Vagina (tissue), 2 donors: ENCODE measurements at places on chromosomes 6 and 20.

DNA sequence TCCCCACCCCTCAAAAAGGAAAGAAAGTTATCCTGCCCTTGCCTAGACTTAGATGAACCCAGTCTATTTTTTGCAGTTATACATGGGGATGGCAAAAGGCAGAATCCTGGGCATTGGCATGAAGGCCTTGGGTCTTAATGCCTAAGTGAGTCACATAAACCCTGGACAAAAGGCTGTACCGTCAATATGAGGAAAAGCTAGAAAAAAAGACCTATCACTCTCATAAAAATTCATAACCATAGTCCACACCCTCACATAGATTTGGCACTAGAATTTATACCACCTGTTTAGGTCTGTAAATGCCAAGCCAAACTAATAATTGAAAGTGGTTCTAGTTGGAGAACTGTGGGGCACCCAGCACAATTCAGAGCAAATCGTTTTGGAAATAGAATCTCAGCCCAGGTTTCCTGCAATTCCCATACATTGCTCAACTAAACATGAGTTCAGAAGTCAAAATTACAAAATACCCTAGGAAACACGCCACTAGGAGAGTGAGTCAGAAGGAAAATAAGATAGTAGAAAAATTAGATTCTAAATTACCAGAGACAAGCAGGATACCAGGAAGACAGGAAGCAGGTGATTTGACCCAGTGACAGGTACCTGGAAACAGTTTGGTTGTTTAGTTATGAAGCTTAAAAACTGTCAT is 70.4 kb upstream of the FUCA2 start:
- no peak for DNase-seq
- no peaks in the 10 kb centered on the region for H3K27me3 ChIP-seq
- no peaks in the 10 kb centered on the region for H3K36me3 ChIP-seq
- H3K4me1 ChIP-seq = no peaks in the 10 kb centered on the region
- no peak overlapping the region for H3K4me3 ChIP-seq

DNA sequence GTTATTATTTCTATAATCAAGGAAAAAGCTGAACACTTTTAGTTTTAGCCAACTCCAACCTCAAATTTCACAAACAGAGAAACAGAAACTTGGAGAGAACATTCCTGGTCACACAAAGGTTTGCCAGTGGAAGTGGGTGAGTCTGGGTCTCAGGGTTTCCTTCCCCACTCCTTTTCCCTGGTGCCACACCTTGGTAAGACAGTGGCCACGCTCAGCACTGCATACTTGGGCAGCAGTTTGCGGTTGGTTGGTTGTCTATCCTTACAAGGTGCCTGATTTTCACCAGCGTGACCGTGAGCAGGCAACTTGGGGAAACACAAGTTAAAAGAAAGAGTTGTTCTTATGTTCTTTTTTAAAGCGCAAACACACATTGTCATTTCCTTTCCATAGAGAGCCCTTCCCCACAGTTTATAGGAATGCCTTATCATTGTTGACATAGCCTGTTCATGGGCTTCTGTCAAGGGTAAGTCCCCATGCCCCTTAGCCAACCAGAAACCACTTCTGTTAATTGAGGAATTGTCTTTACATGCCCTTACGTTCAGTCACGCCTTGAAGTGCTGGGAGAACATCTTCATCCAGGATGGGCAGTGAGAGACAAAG is 82.2 kb downstream of the RIN2 start:
- no peaks in the 10 kb centered on the region for H3K4me1 ChIP-seq
- H3K27ac ChIP-seq = no peak overlapping the region
- H3K4me3 ChIP-seq = no peak overlapping the region
- no peak for DNase-seq
- no peaks in the 10 kb centered on the region for H3K27me3 ChIP-seq

DNA sequence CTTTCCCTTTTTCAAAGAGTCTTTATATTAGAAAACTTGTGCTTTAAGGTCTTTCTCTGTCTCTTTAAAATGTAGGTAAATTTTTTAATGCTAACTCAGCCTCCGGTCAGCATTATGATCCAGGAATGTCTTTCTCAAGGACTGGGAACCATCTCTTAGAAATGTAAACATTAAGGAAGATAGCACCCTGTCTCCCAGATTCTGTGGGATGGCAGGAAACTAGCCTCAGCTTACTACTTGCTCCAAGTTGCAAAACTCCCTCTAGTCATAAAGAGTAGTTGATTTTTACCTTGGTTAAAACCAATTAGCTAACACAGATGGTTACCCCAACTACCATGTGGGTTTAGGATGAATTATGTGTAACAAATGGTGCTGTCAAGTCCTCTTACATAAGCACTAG is 4.7 kb upstream of the TAAR1 start:
- DNase-seq = no peak
- no peak overlapping the region for H3K4me3 ChIP-seq
- no peaks in the 10 kb centered on the region for H3K27me3 ChIP-seq

GRCh38 chr6:35015996-35016395 is 125.1 kb downstream of the TCP11 start:
- DNase-seq = no peak
- H3K36me3 ChIP-seq = no peaks in the 10 kb centered on the region
- no peak overlapping the region for H3K4me3 ChIP-seq

- H3K27me3 ChIP-seq = no peaks in the 10 kb centered on the region
- no peak overlapping the region for H3K4me3 ChIP-seq
- H3K36me3 ChIP-seq = no peaks in the 10 kb centered on the region
- no peak for DNase-seq
These were observed 134.3 kb downstream of the RTN4IP1 start for GRCh38 chr6:106495014-106495413.

GRCh38 chr20:50855498-50856474 is 60.9 kb downstream of the BCAS4 start:
- no peak overlapping the region for H3K27ac ChIP-seq
- no peaks in the 10 kb centered on the region for H3K27me3 ChIP-seq
- H3K36me3 ChIP-seq = no peaks in the 10 kb centered on the region
- peaks cover 12% of the 10 kb centered on the region for H3K4me1 ChIP-seq

- no peaks in the 10 kb centered on the region for H3K27me3 ChIP-seq
- DNase-seq = no peak
- no peak overlapping the region for H3K27ac ChIP-seq
- H3K4me3 ChIP-seq = no peak overlapping the region
These were observed 47.7 kb upstream of the SNAP91 start for GRCh38 chr6:83756565-83756964.

- no peak overlapping the region for H3K4me3 ChIP-seq
- no peak overlapping the region for H3K27ac ChIP-seq
- H3K36me3 ChIP-seq = no peaks in the 10 kb centered on the region
- no peaks in the 10 kb centered on the region for H3K4me1 ChIP-seq
These were observed 149.7 kb downstream of the UNC5CL start for GRCh38 chr6:40889137-40889832.

GRCh38 chr6:149854532-149854931 is 9.6 kb downstream of the LRP11 start:
- H3K4me1 ChIP-seq = peaks cover 26% of the 10 kb centered on the region
- no peak overlapping the region for H3K27ac ChIP-seq
- no peaks in the 10 kb centered on the region for H3K27me3 ChIP-seq

DNA sequence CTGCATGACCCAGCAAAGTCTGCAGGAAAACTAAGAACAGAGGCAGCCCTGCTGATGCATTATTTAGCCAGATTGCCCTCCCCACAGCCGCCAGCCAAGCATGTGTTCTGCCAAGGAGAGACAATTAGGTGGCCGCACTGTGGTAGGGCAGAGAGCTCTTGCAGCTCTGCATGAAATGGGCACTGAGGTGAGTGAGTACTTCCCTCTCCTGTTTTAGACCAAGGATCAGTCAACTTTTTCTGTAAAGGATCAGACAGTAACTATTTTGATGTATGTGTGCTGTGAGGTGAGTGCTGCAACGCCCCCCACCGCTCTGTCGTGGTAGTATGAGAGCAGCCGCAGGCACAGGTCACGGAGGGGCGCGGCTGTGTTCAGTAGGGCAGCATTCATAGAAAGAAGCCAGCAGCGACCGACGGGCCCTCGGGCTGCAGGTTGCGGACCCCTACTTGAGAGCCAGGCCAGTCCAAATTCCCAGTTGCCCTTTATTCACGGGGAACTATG is 23.8 kb upstream of the FAM50B start:
- no peaks in the 10 kb centered on the region for H3K27me3 ChIP-seq
- peak overlapping the region; percentile 86 for H3K27ac ChIP-seq
- peak overlapping the region; percentile 33 for H3K4me3 ChIP-seq
- no peak for DNase-seq
- peaks cover 46% of the 10 kb centered on the region for H3K4me1 ChIP-seq

- no peak for DNase-seq
- H3K4me1 ChIP-seq = peaks cover under 1% of the 10 kb centered on the region
- no peaks in the 10 kb centered on the region for H3K27me3 ChIP-seq
These were observed 72.4 kb upstream of the BTBD3 start for GRCh38 chr20:11845340-11845739.

DNA sequence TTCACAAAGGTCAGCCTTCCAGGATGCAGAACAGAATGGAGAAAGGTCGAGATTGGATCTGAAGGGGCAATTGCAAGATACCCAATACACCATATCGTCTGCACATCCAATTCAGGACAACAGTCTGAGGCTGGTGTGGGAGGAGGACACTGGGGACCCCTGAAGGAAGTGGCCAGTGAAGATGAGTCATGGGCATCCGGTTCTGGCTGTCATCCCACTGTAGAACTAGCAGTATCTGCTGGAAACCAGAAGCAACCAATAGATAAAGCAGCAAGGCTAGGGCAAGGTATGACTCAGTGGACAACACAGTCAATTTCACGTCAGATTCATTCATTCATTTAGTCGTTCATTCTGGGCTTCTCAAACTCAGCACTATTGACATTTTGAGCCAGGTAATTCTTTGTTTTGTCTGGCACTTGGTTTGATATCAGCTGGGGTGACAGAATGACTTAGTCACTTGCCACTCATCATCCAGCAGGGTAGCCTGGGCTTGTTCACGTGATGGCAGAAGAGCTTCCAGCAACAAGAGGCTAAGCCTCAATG is 30.3 kb upstream of the SHLD1 start:
- H3K27ac ChIP-seq = no peak overlapping the region
- H3K27me3 ChIP-seq = no peaks in the 10 kb centered on the region
- H3K36me3 ChIP-seq = no peaks in the 10 kb centered on the region
- H3K4me1 ChIP-seq = no peaks in the 10 kb centered on the region
- no peak for DNase-seq

DNA sequence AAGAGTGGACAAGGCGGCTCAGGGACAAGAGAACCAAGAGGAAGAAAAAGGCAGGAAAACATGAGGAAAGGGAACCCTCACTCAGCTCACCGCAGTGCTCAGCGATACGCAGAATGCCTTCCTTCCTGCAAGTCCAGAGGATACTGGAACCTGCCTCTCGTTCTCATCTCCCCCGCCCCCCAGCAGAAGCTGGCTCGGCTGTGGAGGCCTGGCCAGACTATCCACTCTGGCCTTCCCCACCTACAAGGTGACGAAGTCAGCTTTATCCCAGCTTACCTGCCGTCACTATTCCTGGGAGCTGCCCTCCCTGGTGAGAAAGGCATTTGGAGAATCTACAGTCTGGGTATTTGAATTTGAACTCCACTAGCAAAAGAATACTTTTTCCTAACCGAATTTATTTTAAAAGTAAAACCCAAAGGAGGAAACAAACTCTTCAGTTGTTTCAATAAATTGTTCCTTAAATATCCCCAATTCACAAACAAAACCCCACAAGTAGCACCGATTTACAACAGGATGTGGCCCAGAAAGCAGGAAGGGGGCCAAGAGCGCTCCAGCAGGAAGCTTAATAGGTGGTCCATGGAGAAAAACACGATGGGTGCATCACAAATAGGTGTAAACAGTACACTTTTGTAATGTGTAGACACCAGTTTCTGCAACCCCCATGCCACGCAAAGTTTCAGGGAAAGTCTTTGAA is 2.1 kb upstream of the DIDO1 start:
- peaks cover 54% of the 10 kb centered on the region for H3K4me1 ChIP-seq
- H3K36me3 ChIP-seq = no peaks in the 10 kb centered on the region
- peak overlapping the region; percentile 52 for H3K4me3 ChIP-seq
- H3K27me3 ChIP-seq = no peaks in the 10 kb centered on the region
- no peak for DNase-seq
- peak overlapping the region; percentile 79 for H3K27ac ChIP-seq

GRCh38 chr6:151576633-151577032 is 82.8 kb downstream of the CCDC170 start:
- no peak overlapping the region for H3K4me3 ChIP-seq
- H3K27me3 ChIP-seq = no peaks in the 10 kb centered on the region
- no peak for DNase-seq
- no peaks in the 10 kb centered on the region for H3K36me3 ChIP-seq
- no peaks in the 10 kb centered on the region for H3K4me1 ChIP-seq

- H3K36me3 ChIP-seq = no peaks in the 10 kb centered on the region
- no peak for DNase-seq
- H3K4me3 ChIP-seq = no peak overlapping the region
- no peaks in the 10 kb centered on the region for H3K4me1 ChIP-seq
These were observed 43.1 kb downstream of the ZNF217 start for GRCh38 chr20:53550280-53551187.

- H3K27me3 ChIP-seq = no peaks in the 10 kb centered on the region
- no peak overlapping the region for H3K27ac ChIP-seq
- no peaks in the 10 kb centered on the region for H3K4me1 ChIP-seq
- H3K4me3 ChIP-seq = no peak overlapping the region
These were observed 254.6 kb downstream of the EPHA7 start for GRCh38 chr6:93164781-93165180.

GRCh38 chr6:112007254-112007653 is 46.6 kb upstream of the CCN6 start:
- no peaks in the 10 kb centered on the region for H3K27me3 ChIP-seq
- H3K4me1 ChIP-seq = peaks cover 23% of the 10 kb centered on the region
- H3K4me3 ChIP-seq = no peak overlapping the region
- peak overlapping the region; percentile 45 for H3K27ac ChIP-seq
- no peaks in the 10 kb centered on the region for H3K36me3 ChIP-seq

DNA sequence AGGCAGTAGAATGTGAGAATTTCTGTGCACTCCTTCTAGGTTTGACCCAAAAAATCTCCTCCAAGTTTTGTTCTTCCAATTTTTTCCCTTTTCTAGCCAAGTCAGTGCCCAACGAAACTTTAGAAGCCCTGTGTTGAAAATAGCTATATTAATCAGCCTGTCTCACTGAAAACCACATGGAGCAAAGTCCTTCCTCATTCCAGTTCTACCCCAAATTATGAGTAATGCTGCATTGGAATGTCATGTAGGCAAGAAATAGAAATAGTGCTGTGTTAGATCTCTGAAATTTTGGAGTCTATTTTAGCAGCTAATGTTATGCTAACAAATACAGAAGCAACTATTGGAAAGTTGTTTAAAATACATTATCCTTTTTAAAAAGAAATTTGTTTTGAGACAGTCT is 725.5 kb downstream of the TBC1D32 start:
- DNase-seq = no peak
- no peak overlapping the region for H3K27ac ChIP-seq
- H3K4me1 ChIP-seq = no peaks in the 10 kb centered on the region
- no peaks in the 10 kb centered on the region for H3K36me3 ChIP-seq

GRCh38 chr20:21569586-21569985 is 55.7 kb upstream of the NKX2-2 start:
- no peaks in the 10 kb centered on the region for H3K27me3 ChIP-seq
- no peaks in the 10 kb centered on the region for H3K36me3 ChIP-seq
- no peak for DNase-seq
- no peak overlapping the region for H3K27ac ChIP-seq
- H3K4me1 ChIP-seq = no peaks in the 10 kb centered on the region
